ENCODE measurements at places on chromosomes 7 and 10. TPM values are rescaled to one million over a fixed set of nuclear protein-coding genes. Genes with fewer than 3 reads are reported as not detected.

GRCh38 chr7:138186951-138187351 is 110.7 kb downstream of the AKR1D1 start:
- DNase-seq = no peak

GRCh38 chr10:116125180-116125579 is 147.8 kb downstream of the GFRA1 start:
- no peak for DNase-seq

Gene SPDYE6
- total RNA-seq = not detected

- DNase-seq = no peak
Observed at GRCh38 chr7:95444796-95445195, 10.0 kb upstream of the PON2 start.

All from right cardiac atrium (tissue), 5 donors.